ENCODE measurements at places on chromosomes 1 and 21. TPM values are rescaled to one million over a fixed set of nuclear protein-coding genes. Genes with fewer than 3 reads are reported as not detected.

GRCh38 chr1:167635941-167636340 is 5.9 kb downstream of the RCSD1 start:
- H3K4me1 ChIP-seq, result peaks cover 30% of the 10 kb centered on the region
- H3K4me3 ChIP-seq, result no peak overlapping the region
- DNase-seq, result no peak
- no peak overlapping the region for H3K27ac ChIP-seq

DNA sequence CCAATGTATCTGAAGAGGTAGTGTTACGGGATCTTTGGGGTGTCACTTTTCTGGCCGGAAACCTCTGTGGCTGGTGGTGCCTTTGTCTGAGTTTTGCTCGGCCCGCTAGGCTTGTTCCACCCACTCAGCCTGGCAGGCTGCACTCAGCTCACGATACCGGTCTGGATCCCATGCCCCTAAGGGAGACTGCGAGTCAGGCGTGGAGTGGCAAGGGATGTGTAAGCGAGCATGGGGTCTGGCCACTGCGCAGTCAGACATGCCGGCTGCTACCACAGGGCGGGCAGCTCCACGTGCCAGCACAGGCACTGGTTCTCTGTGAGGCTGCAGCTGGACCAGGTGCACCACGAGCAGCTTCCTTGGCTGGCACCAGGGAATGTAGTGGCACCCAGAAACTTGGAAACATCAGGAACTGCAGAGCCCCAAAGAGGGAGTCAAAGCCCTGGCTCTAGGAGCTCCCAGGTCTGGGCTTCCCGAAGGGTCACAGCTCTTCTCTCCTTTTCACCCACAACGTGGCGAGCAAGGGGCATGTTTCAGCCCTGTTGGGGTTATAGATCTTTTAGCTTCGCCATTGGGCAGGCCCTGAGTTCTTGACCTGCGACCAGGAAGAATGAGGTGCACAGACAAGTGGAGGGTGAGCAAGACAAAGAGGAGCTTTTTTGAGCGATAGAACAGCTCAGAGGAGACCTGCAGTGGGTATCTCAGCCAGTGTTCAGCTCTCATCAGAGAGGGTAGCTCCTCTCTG is 23.8 kb upstream of the LRRC8C start:
- H3K27ac ChIP-seq, result no peak overlapping the region
- H3K4me3 ChIP-seq, result no peak overlapping the region
- H3K36me3 ChIP-seq, result no peaks in the 10 kb centered on the region
- no peak for DNase-seq
- peaks cover 23% of the 10 kb centered on the region for H3K4me1 ChIP-seq

DNA sequence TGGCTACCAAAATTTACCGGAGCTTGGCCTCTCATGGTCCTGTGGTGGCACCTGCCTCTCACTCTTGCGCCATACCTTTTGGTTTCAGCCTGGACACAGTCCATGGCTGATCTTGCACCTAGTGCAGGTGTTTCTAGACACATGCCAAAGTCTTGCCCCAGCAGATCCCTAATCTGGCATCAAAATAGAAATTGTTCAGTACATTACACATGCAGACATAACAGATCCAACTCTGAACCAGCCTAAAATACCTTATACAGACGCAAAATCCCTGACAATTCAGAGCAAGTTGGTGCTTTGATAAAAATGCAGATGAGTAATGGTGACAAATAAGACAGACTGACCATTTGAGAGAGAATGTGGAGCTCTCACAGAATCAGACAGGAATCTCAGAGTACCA is 44.1 kb downstream of the NGF start:
- no peak overlapping the region for H3K4me3 ChIP-seq
- H3K36me3 ChIP-seq, result no peaks in the 10 kb centered on the region
- peak overlapping the region; percentile 30 for H3K27ac ChIP-seq
- H3K27me3 ChIP-seq, result peaks cover 9% of the 10 kb centered on the region
- no peaks in the 10 kb centered on the region for H3K4me1 ChIP-seq
- no peak for DNase-seq

DNA sequence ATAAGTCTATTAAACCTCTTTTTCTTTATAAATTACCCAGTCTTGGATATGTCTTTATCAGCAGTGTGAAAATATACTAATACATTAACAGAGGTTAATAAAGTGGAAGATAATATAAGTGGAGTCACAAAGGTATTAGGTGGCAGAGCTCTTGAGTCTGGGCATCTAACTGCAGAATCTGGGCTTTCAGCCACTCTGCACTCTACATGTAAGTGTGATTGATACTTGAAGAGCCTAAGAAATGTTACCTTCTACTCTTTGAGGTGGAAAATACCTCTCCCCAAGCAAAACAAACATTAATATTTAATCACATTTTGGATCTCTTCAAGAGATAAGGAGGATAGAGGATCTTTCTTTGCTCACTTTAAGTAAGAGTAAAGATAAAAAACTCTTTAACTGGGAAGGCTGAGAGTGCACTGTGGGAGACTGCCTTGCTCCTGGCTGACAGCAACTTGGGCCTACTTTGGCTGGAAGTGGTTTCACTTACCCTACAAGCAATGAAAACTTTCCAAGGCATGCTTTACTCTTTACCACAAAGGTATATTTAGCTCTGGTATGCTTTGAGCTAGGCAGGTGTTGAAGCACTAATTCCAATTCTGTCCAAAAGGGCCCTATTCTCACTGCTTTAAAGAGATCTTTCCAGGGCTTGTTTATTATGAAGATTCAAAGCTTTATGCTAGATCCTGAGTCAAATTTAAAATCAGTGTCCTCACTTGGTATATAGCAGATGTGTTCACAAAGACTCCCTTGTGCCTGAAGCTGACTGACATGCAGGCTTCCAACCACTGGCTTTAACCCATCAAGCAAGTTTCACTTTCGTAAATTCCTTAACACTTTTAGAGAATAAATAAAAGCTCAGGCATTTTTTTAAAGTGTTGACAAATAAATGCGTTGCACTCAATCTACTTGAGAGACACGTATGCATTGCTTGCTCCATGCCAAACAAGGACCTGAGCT is 245.3 kb upstream of the ZP4 start:
- H3K4me1 ChIP-seq, result no peaks in the 10 kb centered on the region
- no peaks in the 10 kb centered on the region for H3K27me3 ChIP-seq
- no peak overlapping the region for H3K4me3 ChIP-seq
- no peaks in the 10 kb centered on the region for H3K36me3 ChIP-seq
- no peak for DNase-seq
- H3K27ac ChIP-seq, result no peak overlapping the region

DNA sequence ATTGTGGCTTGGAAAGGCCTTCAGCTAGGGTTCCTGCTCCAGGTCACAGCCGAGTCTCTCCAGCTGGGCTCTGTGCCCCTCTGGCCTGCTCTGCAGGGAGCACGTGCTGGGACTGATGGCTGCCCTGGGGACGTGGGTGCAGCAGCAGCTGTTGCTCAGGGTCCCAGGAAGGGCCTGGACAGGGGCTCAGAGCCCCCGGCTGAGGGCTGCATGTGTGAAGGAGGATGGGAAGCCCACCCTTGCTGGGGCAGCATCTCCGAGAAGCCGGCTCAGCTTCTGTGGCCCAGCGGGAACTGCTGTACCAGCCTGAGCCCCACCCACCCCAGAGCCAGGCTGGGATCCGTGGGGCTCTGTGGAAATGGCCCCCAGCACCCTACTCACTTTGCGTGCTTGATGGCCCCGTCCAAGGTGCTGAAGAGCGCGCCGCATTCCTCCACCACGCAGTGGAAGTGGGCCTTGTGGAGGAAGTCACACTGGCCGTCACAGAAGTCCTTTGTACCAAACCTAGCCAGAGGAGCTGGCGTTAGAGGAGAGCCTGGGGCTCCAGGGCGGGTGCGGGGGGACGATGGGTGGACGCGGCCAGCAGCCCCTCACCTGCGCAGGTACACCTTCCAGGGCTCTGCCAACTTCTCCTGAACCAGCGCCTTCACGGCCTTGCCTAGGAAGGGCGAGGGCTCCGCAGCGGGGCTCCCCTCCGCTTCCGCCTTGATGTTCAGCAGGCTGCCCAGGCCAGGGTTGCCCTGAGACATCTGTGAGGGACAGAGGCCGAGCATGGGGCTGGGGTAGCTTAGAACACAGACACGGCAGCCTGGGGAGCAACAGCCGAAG is 147.5 kb downstream of the CASZ1 start:
- DNase-seq, result no peak
- H3K4me1 ChIP-seq, result peaks cover 4% of the 10 kb centered on the region
- H3K27ac ChIP-seq, result no peak overlapping the region
- no peaks in the 10 kb centered on the region for H3K27me3 ChIP-seq
- no peak overlapping the region for H3K4me3 ChIP-seq

- no peak overlapping the region for H3K27ac ChIP-seq
- DNase-seq, result no peak
- no peak overlapping the region for H3K4me3 ChIP-seq
- H3K36me3 ChIP-seq, result no peaks in the 10 kb centered on the region
Observed at GRCh38 chr1:36137776-36138175, 11.5 kb downstream of the TRAPPC3 start.

GRCh38 chr1:7885513-7886404 is 32.9 kb upstream of the UTS2 start:
- no peak for DNase-seq
- peaks cover 21% of the 10 kb centered on the region for H3K27me3 ChIP-seq
- H3K36me3 ChIP-seq, result no peaks in the 10 kb centered on the region
- no peak overlapping the region for H3K4me3 ChIP-seq

Gene RXFP4
- not detected for total RNA-seq

- DNase-seq, result no peak
- peaks cover 4% of the 10 kb centered on the region for H3K4me1 ChIP-seq
- peaks cover 48% of the 10 kb centered on the region for H3K27me3 ChIP-seq
- no peak overlapping the region for H3K4me3 ChIP-seq
Observed at GRCh38 chr1:201264072-201264471, 19.2 kb upstream of the PKP1 start.

GRCh38 chr1:203306089-203306964 is 1.0 kb downstream of the BTG2 start:
- H3K4me3 ChIP-seq, result peak overlapping the region; percentile 91
- no peaks in the 10 kb centered on the region for H3K36me3 ChIP-seq
- H3K4me1 ChIP-seq, result peaks cover 49% of the 10 kb centered on the region
- peaks cover 7% of the 10 kb centered on the region for H3K27me3 ChIP-seq

DNA sequence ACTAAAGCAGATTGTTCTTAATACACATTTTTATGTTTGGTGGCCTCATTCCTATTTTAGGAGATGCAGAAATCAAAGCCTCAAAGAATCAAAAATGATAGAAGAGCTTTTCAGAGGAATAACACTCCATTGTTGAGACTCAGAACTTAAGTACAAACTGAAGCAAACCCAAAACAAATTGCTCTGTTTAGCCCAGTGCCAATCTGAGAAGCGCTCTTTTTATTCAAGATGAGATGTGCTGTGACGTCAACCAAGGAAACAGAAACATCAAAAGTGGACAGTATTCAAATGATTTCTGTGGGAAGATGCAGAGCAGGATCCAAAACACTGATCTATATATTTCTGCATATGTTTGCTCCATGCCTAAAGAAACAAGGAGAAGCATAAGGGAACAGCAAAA is 18.0 kb downstream of the COLGALT2 start:
- no peak overlapping the region for H3K4me3 ChIP-seq
- H3K4me1 ChIP-seq, result peaks cover 60% of the 10 kb centered on the region
- no peak for DNase-seq
- H3K36me3 ChIP-seq, result no peaks in the 10 kb centered on the region

GRCh38 chr1:221851336-221851735 is 109.4 kb upstream of the DUSP10 start:
- no peak for DNase-seq
- H3K4me1 ChIP-seq, result no peaks in the 10 kb centered on the region
- H3K27me3 ChIP-seq, result peaks cover 22% of the 10 kb centered on the region
- H3K27ac ChIP-seq, result no peak overlapping the region
- no peaks in the 10 kb centered on the region for H3K36me3 ChIP-seq

DNA sequence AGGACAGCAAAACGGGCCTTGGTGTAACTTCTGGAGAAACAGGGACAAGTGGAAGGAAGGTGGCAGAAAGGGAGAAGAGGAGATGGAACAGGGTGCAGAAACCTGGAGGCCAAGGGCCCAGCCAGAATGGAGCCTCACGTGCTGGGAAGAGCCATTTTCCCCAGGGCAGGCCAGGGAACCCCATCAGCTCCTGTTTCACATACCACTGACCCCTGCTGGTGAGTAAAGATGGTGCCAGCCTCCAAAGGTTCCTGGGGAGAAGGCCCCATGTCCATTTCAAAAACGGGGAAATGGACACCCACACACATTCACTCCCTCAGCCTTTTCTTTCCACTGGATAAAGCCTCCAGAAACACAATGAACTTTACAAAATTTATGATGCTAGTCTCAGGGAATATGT is 57.6 kb upstream of the JUN start:
- H3K4me3 ChIP-seq, result no peak overlapping the region
- H3K27me3 ChIP-seq, result no peaks in the 10 kb centered on the region
- peaks cover 4% of the 10 kb centered on the region for H3K4me1 ChIP-seq
- no peak overlapping the region for H3K27ac ChIP-seq

Gene GPR3
- 6.1 TPM for total RNA-seq

DNA sequence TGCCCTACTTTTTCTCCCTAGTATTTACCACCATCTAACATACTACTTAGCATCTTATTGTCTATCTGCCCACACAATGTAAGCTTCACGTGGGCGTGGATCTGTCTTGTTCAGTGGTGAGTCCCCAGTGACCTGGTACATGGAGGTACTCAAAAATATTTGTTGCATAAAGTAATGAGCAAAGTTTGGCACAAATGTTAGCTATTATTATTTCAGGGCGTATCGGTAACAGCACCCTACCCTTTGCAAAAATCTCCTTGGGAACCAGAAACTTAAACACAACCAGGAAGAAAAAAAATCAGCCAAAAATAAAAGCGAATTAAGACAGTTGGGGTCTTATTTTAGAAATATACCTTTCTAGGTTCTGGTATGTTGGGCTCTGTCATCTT is 454 bp upstream of the NENF start:
- H3K27ac ChIP-seq, result no peak overlapping the region
- H3K4me1 ChIP-seq, result peaks cover 33% of the 10 kb centered on the region
- no peak for DNase-seq
- peaks cover 8% of the 10 kb centered on the region for H3K27me3 ChIP-seq

- peaks cover 11% of the 10 kb centered on the region for H3K4me1 ChIP-seq
- H3K27me3 ChIP-seq, result no peaks in the 10 kb centered on the region
- no peak overlapping the region for H3K4me3 ChIP-seq
- no peak overlapping the region for H3K27ac ChIP-seq
Observed at GRCh38 chr1:84853741-84854721, 39.0 kb downstream of the LPAR3 start.

DNA sequence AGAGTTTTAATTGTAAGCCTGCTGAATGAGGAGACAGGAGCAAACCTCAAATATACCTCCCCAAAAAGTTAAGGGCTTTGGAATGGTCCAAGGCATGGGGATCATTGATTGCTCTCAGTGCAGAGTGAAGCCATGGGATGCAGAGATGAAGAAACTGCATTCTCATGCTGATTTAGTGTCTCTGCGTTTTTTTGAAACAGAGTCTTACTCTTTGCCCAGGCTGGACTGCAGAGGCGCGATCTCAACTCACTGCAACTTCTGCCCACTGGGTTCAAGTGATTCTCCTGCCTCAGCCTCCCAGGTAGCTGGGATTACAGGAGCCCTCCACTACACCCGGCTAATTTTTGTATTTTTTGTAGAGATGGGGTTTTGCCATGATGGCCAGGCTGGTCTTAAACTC is 99.3 kb upstream of the ETV3 start:
- H3K36me3 ChIP-seq, result no peaks in the 10 kb centered on the region
- no peak overlapping the region for H3K4me3 ChIP-seq
- H3K27ac ChIP-seq, result no peak overlapping the region
- no peak for DNase-seq
- peaks cover 12% of the 10 kb centered on the region for H3K4me1 ChIP-seq
- peaks cover 3% of the 10 kb centered on the region for H3K27me3 ChIP-seq
